ENCODE measurements at places on chromosomes 7 and 10. TPM values are rescaled to one million over a fixed set of nuclear protein-coding genes. Genes with fewer than 3 reads are reported as not detected.

Gene NEBL
- total RNA-seq: 1.8 TPM

Gene CALHM3
- 0.14 TPM for total RNA-seq

Gene GPR146
- total RNA-seq: 27.9 TPM

Gene PRR15
- 0.17 TPM for total RNA-seq

Gene SPDYE8
- not detected for total RNA-seq

Gene CELF2
- total RNA-seq: 8.5 TPM

Gene HTR7
- 0.17 TPM for total RNA-seq

Gene VSTM4
- total RNA-seq: 1.0 TPM

Gene LEP
- not detected for total RNA-seq

Gene SPDYE9
- total RNA-seq: not detected

Gene C1QL3
- not detected for total RNA-seq

Gene NUTM2A
- 0.59 TPM for total RNA-seq

Gene OPALIN
- not detected for total RNA-seq

Gene MYOZ1
- total RNA-seq: 0.23 TPM

Gene CUL1
- total RNA-seq: 27.7 TPM

Gene HPS6
- 13.7 TPM for total RNA-seq

Gene VAX1
- not detected for total RNA-seq
